ENCODE measurements at places on chromosomes 6 and 20.

DNA sequence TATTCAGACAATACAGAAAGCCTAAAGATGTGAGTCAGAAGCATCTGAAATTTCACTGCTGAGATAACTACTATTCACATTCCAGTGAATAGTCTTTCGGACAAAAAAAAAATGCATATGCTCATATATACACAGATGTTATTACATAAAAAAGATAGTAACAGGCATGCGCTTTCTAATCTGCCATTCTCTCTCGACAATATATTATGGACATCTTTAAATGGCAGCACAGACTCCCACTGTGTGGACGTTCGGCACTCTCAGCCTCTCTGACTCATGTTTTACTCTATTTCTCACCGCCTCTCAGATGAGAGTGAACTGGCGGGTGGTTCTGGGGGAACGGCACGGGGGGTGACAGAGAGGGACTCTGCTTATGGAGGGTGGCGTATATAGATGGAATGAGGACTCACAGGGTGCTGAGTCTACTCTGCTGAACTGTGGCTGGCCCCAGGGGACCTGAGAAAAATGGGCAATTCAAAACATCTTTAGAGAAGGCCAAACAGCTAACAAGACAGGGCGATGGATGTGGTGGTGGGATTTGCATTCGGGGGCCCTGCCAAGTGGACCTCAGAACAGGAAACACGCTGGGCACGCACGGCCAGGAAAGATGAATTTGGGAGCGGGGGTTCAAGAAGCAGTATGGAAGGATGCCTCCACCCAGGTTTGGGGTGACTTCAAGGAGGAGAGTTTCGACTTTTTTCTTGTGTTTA is 68.9 kb downstream of the MDGA1 start:
- no peak for DNase-seq

DNA sequence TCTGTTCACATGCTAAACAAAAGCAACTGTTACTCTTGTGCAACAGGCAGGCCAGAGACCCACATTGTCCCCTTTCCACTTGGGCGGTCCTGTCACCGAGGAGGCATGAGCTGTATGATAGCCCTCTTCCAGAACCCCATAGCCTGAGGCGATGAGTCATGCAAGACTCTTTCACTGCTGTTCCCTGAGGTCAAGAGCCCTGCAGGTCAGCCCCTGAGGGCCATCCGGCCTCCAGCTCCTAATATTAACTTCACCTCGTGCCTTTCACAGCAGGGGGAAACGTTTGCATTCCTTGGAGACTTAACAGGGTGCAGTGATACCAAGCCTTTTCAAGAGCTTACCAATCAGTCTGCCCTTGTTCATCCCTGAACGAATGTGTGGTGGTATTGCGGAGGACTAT is 253.3 kb upstream of the ECI2 start:
- no peak for DNase-seq

GRCh38 chr6:18206591-18206990 is 51.4 kb downstream of the KDM1B start:
- DNase-seq = no peak

GRCh38 chr20:25573288-25574251 is 11.8 kb downstream of the NINL start:
- DNase-seq = no peak

DNA sequence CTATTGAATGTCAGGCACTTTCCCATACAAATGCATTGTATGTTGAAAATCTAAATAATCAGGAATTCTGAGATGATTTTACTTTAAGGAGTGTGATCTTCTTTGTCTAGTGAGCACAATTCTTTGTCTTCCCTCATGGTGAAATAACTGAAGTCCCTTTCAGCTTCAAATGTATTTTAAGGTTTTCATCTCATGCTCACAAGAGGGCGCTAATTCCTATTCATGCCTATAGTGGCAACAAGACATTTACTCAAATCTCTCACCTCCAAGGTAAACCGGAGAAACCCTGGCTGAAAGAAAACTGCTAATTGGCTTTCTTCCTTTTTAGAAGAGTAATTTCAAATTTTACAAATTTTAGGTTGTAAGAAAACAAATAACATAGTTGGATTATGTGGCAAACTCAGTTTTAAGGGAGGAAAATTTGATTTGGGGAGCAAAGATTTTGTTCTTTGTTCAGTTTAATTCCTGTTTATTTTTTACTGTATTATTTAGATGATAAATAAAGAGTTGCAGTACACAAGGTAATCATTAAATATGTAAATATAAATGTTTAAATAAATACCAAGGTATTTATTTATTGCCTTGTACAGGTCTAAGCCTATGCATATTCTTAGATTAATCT is 69.1 kb downstream of the SLC35F1 start:
- peak; percentile 2 for DNase-seq

GRCh38 chr20:32960222-32960518 is 44.1 kb downstream of the SUN5 start:
- no peak for DNase-seq

GRCh38 chr6:10555625-10556309 is 34.6 kb downstream of the GCNT2 start:
- no peak for DNase-seq

DNA sequence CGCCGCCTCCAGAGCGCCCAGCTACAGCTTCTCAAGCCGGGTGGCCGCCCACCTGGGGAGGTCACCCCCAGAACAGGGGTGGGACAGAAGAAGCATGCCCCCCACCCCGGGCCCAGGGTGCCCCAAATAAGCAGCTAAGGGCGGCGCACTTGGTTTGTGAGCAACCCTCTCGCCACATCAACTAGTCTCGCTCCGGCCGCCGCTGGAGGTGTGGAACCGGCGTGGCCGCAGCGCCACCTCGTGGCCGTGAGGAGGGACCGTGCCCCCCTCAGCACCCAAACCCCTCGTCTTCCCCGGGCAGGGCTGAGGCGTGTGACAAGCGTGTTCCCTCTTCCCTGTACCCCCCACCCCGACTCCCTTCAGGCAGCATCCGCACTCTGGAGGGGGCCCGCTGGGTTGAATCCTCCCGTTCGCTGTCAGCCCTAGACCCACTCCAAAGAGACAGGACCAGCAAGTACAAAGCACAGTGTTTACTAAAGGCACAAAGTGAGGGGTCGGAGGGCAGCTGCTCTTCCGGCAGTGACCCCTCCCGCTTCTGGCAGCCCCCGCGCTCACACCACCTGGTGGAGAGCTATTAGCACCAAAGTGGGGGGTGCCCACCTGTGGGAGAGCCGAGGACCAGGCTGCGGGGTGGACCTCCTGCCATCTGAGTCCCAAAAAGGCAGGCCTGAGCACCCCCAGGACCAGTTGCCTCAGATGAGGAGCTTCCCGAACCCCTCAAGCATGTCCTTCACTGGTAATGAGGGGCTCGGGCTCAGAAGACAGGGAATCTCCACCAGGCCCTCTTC is 45.4 kb downstream of the MDFI start:
- DNase-seq = peak; percentile 96

DNA sequence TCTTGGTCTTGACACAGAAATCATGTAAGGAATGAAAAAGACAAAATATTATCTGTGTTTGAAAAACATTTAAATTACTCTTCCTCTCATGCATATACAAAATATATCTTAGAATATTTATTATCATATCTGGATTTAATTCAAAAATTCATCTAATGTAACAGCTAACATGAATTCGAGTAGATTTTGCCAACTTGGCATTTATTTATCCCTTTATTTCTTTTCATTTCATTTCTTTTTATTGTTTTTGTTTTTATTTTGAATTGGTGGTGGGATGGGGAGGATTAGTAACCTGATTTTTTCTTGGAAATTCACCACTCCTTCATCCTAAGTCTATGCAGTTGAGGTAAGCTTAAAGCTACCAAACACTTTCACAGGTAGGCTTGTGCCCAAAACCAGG is 508.7 kb downstream of the EPHA7 start:
- no peak for DNase-seq

- DNase-seq = no peak
These were observed 56.2 kb upstream of the EDN1 start for GRCh38 chr6:12233693-12234571.

- no peak for DNase-seq
These were observed 59.0 kb downstream of the QRSL1 start for GRCh38 chr6:106688177-106688951.

DNA sequence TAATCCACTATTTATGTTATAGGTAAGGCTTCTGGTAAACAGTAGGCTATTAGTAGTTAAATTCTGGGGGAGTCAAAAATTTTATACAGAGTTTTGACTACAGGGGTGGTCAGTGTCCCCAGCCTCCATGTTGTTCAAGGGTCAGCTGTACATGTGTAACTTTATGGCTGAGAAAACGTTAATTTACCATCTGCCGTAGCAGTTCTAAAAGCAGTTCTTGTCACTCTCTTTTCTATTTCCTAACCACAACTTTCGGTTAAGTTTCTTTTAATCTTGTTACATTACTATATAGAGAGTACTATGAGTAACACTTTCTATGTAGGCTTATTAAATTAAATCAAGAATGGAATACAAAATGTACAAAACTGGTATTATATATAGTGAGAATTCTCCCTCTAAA is 21.6 kb upstream of the KIF6 start:
- no peak for DNase-seq

GRCh38 chr6:132797951-132798868 is at the start of gene SLC18B1:
SLC18B1 (minus strand) TSS chr6:132798637; CDS start chr6:132798456, 181 bp downstream.
- peak; percentile 22 for DNase-seq

DNA sequence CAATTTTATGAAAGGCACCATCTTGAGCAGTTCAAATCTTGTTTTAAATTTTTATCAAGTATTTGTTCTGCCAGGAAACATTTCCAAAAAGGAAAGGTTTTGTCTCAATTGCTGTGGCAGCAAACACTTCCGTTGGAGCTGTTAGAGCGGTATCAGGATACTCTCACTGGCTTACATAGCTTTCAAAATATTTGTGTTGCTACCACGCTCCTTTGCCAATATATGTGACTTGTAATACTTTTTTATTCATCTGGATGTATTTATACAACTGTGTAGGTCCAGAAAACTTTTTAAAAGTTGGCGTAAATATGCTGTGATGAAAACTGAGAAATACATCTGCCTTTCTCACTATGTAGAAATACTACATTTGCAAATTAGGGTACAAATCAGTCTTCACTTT is 37.8 kb upstream of the NHSL1 start:
- no peak for DNase-seq

- no peak for DNase-seq
These were observed 579.1 kb downstream of the BMP2 start for GRCh38 chr20:7346562-7346961.

- DNase-seq = no peak
These were observed 12.5 kb upstream of the FERMT1 start for GRCh38 chr20:6135347-6135746.

- no peak for DNase-seq
These were observed 9.8 kb upstream of the SLC22A1 start for GRCh38 chr6:160111806-160112205.

DNA sequence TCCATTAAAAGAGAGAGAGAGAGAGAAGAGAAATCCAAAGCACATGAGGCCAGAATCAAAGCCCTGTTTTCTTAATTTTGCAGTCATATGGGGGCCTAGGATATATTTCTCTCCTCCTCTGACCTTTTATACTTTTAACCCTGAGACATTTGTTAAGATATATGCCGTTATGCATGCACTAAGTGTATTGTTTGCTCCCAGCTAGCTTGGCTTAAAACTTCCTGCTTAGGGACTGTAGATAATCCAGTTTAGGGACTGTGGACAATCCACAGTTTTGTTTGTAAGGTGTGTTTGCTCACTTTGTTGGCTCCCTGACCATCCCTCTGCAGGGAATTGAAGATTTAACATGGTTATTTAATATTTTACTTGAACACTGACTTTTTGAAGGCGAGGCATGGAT is 166.3 kb upstream of the TSHZ2 start:
- no peak for DNase-seq

- no peak for DNase-seq
These were observed 84.2 kb downstream of the TMEM242 start for GRCh38 chr6:157239148-157239547.

DNA sequence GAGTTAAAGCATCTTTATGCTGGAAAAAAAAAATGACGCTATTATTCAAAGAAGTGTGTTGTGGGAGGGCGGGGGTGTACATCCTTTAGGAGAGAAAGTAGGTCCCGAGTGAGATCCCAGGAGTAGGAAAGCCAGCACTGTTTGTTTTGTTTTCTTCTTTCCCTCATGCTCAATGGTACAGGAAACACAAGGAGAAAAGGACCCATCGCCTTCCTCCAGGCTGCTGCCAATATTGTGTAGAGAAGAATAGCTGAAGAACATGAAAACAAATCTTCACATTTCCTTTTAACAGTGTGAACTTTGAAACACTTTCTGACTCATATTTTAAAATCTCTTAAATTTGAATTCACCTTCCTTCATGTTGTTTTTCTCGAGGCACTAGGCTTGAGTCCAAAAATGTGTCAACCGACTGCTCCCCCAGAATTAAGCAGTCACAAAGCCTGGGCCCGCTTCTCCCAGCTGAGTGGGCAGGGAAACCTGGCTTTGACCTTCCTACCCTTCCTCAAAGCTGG is 22.3 kb downstream of the PPP1R16B start:
- no peak for DNase-seq

- DNase-seq = no peak
These were observed 6.8 kb downstream of the GUCA1A start for GRCh38 chr6:42179945-42180313.

GRCh38 chr20:44432618-44433577 is 42.8 kb upstream of the TTPAL start:
- no peak for DNase-seq

GRCh38 chr6:138406443-138406842 is 2.4 kb downstream of the HEBP2 start:
- DNase-seq = no peak

DNA sequence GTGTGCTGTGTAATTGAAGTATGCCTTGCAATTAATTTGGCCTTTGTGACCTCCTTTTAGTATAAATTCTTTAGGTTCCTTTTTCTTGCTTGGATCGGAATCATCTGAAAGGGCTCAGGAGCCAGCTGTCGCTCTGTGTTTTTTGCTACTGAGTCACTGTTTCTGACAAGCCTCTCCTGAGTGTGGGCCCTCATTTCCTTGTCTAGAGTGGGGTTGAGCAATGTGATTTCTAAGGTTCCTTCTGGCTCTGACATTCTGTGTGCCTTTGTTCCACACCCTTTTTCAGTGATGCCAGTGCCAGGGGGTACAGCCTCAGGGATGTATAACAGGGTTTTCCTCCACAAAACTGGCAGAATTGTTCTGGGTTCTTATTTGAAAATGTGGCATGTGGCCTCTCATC is 26.5 kb downstream of the DAAM2 start:
- no peak for DNase-seq

DNA sequence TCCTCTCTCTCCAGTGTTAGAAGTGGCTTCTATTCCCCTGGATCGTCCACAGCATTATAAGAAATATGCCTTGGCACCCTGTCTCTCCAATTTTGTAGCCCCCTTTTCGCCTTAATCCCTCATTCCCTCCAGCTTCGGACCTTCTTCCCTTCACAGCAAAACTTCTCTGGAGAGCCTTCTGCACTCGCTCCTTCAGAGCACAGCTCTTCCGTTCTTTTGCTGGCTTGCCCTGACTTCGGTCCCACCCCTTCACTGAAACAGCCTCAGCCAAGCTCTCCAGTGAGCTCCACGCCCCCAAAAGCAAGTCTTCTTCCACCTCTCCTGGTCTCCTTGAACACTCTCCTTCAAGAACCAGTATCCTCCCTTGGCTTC is 134.7 kb upstream of the RNF24 start:
- no peak for DNase-seq

GRCh38 chr20:48735112-48735511 is 92.7 kb downstream of the PREX1 start:
- DNase-seq = no peak

GRCh38 chr6:6994796-6995195 is 113.0 kb upstream of the RREB1 start:
- no peak for DNase-seq

GRCh38 chr6:41744236-41744787 is 2.9 kb downstream of the PGC start:
- DNase-seq = no peak
